ENCODE measurements at places on chromosomes 6 and 20. TPM values are rescaled to one million over a fixed set of nuclear protein-coding genes. Genes with fewer than 3 reads are reported as not detected.

The SLC24A3 gene
- 0.66 TPM for total RNA-seq

The KCNK5 gene
- 16.9 TPM for total RNA-seq

The ZC2HC1B gene
- not detected for total RNA-seq

The BMP7 gene
- 4.2 TPM for total RNA-seq

The TRDN gene
- total RNA-seq = not detected

The GRM4 gene
- total RNA-seq = not detected

The HNF4A gene
- 28.3 TPM for total RNA-seq

The PRICKLE4 gene
- 16.8 TPM for total RNA-seq

The OSER1 gene
- 2.0 TPM for total RNA-seq

The UBE2C gene
- not detected for total RNA-seq

The VNN1 gene
- total RNA-seq = 1.3 TPM

DNA sequence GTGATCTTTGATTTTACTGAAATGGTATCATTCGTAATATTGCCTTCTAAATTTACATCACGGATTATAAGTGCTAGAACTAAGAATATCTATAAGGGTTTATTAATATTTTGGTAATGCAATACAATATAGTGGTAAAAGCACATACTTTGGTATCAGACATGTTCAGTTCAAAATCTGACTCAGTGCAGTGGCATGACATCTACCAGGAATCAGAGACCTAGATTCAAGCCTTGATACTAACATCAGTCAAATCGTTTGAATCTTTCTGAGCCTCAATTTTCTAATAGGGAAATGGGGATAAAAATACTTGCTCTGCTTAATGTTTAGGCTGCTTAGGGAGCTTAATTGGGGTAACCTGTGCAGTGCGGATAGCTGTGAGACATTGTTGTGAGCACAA lies 488.0 kb downstream of the BCKDHB start:
- H3K27me3 ChIP-seq = no peaks in the 10 kb centered on the region
- H3K4me3 ChIP-seq = no peak overlapping the region
- H3K27ac ChIP-seq = no peak overlapping the region
- H3K4me1 ChIP-seq = no peaks in the 10 kb centered on the region
- no peak for DNase-seq

- DNase-seq = no peak
- H3K36me3 ChIP-seq = no peaks in the 10 kb centered on the region
- no peaks in the 10 kb centered on the region for H3K4me1 ChIP-seq
- H3K4me3 ChIP-seq = no peak overlapping the region
- H3K27ac ChIP-seq = no peak overlapping the region
Observed at GRCh38 chr6:147972448-147972847, 370.2 kb upstream of the SASH1 start.

GRCh38 chr6:84785671-84786070 lies 21.3 kb upstream of the TBX18 start:
- no peak overlapping the region for H3K4me3 ChIP-seq
- H3K27ac ChIP-seq = no peak overlapping the region
- H3K4me1 ChIP-seq = no peaks in the 10 kb centered on the region
- no peaks in the 10 kb centered on the region for H3K27me3 ChIP-seq
- DNase-seq = no peak
- H3K36me3 ChIP-seq = no peaks in the 10 kb centered on the region

DNA sequence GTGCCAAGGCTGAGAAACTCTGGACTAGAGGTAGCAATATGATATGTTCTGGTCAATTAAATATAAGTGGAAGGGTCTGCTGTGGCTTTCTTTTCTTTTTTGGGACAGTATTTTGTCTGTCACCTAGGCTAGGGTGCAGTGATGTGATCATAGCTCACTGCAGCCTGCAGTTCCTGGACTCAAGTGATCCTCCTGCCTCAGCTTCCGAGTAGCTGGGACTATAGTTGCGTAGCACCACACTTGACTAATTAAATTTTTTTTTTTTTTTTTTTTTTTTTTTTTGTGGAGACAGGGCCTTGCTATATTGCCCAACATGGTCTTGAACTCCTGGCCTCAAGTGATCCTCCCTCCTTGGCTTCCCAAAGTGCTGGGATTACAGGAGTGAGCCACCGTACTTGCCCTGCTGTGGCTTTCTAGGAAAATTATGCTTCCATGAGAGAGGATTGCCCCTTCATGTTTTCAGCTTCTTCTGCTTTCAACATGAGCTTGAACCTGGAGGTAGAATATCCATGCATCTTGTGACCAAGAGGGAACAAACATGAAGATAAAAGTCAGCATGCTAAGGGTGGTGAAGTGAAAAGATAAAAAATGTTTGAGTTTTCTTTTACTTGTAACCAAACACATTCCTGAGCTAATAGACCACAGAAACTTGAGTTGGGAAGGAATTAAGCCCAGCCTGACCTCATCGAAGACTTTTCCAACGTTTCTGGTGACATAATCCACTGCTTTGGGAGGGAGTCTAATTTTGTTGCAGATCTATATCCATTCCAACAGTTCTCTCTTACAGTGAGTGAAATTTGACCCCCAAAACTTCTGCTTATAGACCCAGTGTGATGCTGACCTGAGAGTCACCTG lies 75.1 kb downstream of the CARMIL1 start:
- peaks cover 10% of the 10 kb centered on the region for H3K4me1 ChIP-seq
- no peaks in the 10 kb centered on the region for H3K27me3 ChIP-seq
- no peaks in the 10 kb centered on the region for H3K36me3 ChIP-seq
- H3K27ac ChIP-seq = no peak overlapping the region

- H3K4me3 ChIP-seq = no peak overlapping the region
- no peaks in the 10 kb centered on the region for H3K36me3 ChIP-seq
- H3K4me1 ChIP-seq = no peaks in the 10 kb centered on the region
- no peak for DNase-seq
Observed at GRCh38 chr6:37759221-37760144, 60.0 kb upstream of the ZFAND3 start.

DNA sequence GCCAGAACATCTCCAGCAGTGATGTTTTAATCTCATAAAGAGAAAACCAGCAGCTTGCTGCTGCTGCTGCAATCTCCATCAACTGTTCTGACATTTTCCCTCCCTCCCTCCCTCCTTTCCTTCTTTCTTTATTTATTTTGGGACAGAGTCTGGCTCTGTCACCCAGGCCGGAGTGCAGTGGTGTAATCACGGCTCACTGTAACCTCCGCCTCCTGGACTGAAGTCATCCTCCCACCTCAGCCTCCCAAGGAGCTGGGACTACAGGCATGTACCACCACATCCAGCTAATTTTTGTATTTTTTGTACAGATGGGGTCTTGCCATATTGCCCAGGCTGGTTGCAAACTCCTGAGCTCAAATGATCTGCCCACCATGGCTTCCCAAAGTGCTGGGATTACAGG lies 5.7 kb downstream of the ELOVL5 start:
- H3K27me3 ChIP-seq = no peaks in the 10 kb centered on the region
- no peak overlapping the region for H3K27ac ChIP-seq
- peaks cover 3% of the 10 kb centered on the region for H3K4me1 ChIP-seq
- H3K36me3 ChIP-seq = no peaks in the 10 kb centered on the region

DNA sequence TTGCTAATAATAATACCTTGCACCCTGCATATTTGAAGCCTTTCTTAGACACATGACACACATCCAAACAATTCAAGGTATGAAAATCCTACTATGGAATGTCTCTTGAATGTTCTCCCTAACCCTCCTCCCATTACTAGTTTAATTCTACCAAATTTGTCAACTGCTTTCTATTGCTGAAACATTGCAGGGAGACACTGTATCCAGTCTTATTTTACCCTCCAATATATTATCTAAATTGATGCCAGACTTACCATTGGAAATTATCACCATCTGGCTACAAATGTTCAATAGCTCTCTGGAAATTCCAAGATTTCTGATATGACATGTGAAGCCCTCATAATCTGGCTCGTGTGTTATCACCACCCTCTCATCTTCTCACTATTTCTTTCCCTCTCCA lies 1027.3 kb upstream of the CITED2 start:
- no peaks in the 10 kb centered on the region for H3K27me3 ChIP-seq
- H3K27ac ChIP-seq = no peak overlapping the region
- no peaks in the 10 kb centered on the region for H3K36me3 ChIP-seq
- no peak overlapping the region for H3K4me3 ChIP-seq
- no peak for DNase-seq

DNA sequence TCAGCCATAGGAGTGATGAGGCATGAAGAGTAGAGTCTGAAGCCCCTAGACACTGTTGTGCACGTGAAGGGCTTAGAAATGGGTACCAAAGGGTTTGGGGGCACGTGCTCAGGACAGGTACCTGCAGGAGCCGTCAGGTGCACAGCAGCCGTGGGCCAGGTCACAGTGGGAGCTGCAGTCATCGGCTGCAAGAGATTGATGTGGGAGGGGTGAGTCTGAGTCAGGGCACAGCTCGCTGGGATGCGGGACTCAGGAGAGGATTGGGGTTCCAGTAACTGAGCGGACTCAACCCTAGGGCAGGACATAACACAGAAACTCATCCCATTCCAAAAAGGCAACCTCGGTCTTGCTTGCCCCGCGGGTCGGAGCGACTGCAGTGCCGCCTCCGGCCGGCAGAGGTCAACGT lies 1.1 kb downstream of the DLK2 start:
- peaks cover 5% of the 10 kb centered on the region for H3K27me3 ChIP-seq
- peaks cover 6% of the 10 kb centered on the region for H3K36me3 ChIP-seq
- no peak overlapping the region for H3K27ac ChIP-seq
- no peak for DNase-seq
- no peak overlapping the region for H3K4me3 ChIP-seq

GRCh38 chr6:8137529-8137939 lies 35.2 kb upstream of the EEF1E1 start:
- DNase-seq = no peak
- no peaks in the 10 kb centered on the region for H3K4me1 ChIP-seq
- no peaks in the 10 kb centered on the region for H3K27me3 ChIP-seq
- no peaks in the 10 kb centered on the region for H3K36me3 ChIP-seq

DNA sequence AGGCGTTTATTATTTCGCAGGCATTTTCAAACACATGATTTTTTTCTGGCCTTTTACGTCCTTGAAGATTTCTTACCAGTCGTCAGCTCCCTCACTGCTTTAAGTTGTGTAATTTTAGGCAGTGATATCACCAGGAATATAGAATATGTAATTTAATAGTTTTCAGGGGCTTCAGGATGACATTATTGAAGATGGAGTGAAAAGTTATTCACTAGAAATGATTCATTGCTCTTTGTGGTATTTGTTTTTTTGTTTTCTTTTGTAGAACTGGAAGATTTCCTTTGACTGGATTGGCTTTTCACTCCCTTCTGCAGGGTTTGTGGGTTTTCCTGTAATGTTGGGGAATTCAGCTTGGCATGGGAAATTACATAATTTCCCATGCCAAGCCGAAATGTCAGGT lies 2.0 kb downstream of the LRRC1 start:
- no peak overlapping the region for H3K4me3 ChIP-seq
- no peaks in the 10 kb centered on the region for H3K36me3 ChIP-seq
- H3K4me1 ChIP-seq = peaks cover 28% of the 10 kb centered on the region
- no peaks in the 10 kb centered on the region for H3K27me3 ChIP-seq
- no peak for DNase-seq
- H3K27ac ChIP-seq = peak overlapping the region; percentile 73

GRCh38 chr6:54775576-54775975 lies 71.0 kb upstream of the FAM83B start:
- no peaks in the 10 kb centered on the region for H3K27me3 ChIP-seq
- no peaks in the 10 kb centered on the region for H3K36me3 ChIP-seq
- H3K27ac ChIP-seq = no peak overlapping the region
- H3K4me1 ChIP-seq = no peaks in the 10 kb centered on the region
- DNase-seq = no peak

GRCh38 chr20:18284805-18285533 lies 3.4 kb upstream of the ZNF133 start:
- H3K4me3 ChIP-seq = no peak overlapping the region
- H3K27ac ChIP-seq = no peak overlapping the region
- H3K4me1 ChIP-seq = peaks cover 16% of the 10 kb centered on the region

- peaks cover 24% of the 10 kb centered on the region for H3K4me1 ChIP-seq
- H3K27me3 ChIP-seq = no peaks in the 10 kb centered on the region
- H3K4me3 ChIP-seq = no peak overlapping the region
Observed at GRCh38 chr6:17038316-17038715, 63.5 kb upstream of the STMND1 start.

DNA sequence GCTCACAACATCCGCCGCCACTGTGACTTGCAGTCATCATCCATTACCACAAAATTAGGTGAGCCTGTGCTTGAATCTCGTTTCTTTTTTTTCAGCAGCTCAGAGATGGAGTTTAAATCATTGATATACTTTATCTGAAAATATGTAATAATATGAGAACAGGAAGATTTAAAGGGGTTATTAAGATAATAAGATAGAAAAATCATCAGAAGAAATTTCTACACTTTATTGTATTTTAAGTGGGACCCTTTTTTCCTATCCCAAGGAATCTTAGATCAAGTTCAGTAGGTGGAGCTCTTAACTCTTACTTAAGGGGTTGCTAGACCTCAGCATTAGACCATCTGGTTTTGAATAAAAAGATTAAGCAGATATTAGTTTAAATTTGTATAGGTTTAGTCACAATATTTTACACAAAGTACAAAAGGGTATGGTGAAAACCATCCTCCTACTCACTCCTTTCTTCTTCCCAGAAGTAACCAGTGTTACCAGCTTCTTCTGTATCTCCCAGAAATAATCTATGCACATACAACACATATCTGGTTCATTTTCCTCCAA lies 9.4 kb upstream of the NCOA7 start:
- DNase-seq = no peak
- no peaks in the 10 kb centered on the region for H3K27me3 ChIP-seq
- no peaks in the 10 kb centered on the region for H3K36me3 ChIP-seq
- H3K27ac ChIP-seq = peak overlapping the region; percentile 94

DNA sequence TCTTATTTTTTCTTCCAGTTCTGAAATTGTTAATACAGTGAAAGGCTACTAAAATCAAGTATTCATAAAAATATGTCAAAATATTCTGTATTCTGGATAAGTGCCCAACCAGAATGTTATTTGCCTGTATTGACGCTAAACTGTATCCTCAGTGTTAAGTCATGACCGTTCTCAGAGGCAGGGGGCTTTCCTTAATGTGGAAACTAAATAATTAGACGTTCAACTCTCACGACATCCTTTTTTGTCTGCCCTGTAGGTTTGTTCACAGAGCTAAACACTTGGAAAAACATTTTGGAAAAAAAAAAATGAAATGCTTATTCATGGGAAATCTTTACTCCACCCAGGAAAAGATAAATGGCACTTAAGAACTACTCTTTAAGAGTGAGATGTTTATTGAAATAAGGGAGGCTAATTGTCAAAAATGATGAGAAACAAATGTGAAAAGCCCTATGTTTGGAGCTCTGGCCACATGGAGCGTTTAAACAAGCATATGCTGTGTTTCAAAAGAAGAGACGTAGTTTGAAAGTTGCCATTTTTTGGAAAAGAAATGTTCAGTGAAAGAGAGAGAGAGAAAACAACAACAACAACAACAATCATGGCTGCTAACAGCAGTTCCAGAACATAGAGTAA lies 453.1 kb upstream of the MARCKS start:
- H3K4me3 ChIP-seq = no peak overlapping the region
- H3K4me1 ChIP-seq = peaks cover 7% of the 10 kb centered on the region
- no peak for DNase-seq
- no peaks in the 10 kb centered on the region for H3K36me3 ChIP-seq

DNA sequence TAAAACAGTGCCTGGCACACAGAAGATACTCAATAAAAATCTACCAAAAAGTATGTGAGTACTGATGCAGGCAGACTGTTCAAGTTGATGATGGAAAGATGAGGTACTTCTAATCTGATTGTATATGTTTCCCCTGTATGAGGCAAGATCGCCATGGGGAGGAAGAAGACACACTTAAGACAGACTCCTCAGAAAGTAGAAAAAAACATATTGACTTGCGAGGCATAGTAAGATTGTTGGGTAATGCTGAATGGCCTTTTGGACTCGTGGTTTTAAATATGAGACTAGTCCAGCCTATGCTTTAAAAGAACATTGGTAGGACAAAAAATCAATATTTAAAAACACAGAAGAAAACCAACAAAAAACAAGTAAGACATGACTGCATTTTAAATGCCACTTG lies 72.6 kb downstream of the SHPRH start:
- no peak overlapping the region for H3K27ac ChIP-seq
- H3K36me3 ChIP-seq = no peaks in the 10 kb centered on the region
- H3K27me3 ChIP-seq = no peaks in the 10 kb centered on the region
- no peak overlapping the region for H3K4me3 ChIP-seq

Measured in body of pancreas (tissue), 4 donors.